Skeletal muscle cell (primary cell): ENCODE measurements at places on chromosomes 4 and X.

GRCh38 chr4:76342191-76342590, 35.7 kb downstream of the STBD1 start:
- DNase-seq, result no peak

GRCh38 chr4:186534056-186534455, 21.3 kb downstream of the MTNR1A start:
- no peak for DNase-seq

GRCh38 chr4:162221148-162221547, 57.3 kb upstream of the FSTL5 start:
- no peak for DNase-seq

GRCh38 chr4:27049239-27049829, 188.7 kb downstream of the STIM2 start:
- no peak for DNase-seq

- DNase-seq, result no peak
These were observed 247.1 kb downstream of the BCOR start for GRCh38 chrX:39850630-39851152.

DNA sequence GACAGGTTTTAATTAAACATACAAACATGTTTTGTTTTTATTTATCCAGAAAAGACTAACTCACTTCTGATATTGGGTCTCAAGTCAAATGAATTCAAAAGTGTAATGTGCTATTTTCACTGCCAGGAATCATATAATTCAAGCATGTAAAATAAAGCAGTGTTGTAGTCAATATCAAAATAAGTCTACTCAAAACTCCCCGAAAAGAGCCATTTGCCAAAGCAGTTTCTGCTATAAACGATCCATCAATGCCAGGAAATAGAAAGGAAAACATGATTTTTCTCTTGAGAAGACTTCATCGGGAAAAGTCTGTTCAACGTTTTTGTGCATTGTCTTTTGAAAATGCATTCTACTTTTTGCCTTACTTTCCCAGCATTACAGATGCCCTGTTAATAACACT, 633.3 kb downstream of the FAT4 start:
- no peak for DNase-seq
